ENCODE measurements at places on chromosomes 11 and 22.

DNA sequence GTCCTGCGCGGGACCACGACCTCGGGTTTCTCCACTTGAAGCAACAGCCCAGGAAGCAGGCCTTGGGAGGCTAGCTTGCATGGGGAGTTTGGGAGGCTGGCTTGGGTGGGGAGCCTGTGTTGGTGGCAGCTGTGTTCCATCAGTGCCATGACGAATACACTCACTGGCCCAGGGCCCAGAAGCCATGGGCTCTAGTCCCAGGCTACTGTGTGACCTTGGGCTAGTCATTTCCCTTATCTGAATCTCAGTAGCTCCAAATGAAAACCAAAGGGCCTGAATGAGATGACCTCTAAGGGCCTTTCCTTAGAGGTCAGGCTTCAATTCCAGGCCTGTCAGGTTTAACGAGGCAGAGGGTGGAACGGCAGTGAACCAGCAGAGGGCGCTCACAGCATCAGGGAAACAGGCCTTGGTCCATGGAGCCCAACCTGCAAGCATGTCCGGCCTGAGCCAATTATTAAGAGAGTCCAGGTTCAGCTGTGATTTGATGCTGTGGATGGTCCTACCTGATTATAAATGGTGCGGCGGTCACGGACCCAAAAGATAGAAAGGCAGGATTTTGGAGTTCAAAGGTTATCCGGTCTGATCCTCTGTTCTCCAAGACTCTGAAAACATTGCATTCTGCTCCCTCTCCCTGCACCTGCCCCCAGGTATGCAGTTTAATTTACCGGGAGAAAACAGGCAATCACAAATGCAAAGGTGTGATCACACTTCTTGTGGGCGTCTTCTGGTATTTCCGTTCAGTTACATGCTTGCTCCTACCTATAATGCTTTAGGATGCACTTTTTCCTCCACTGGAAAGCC lies 15.9 kb downstream of the PTPN5 start:
- peak; percentile 59 for DNase-seq

DNA sequence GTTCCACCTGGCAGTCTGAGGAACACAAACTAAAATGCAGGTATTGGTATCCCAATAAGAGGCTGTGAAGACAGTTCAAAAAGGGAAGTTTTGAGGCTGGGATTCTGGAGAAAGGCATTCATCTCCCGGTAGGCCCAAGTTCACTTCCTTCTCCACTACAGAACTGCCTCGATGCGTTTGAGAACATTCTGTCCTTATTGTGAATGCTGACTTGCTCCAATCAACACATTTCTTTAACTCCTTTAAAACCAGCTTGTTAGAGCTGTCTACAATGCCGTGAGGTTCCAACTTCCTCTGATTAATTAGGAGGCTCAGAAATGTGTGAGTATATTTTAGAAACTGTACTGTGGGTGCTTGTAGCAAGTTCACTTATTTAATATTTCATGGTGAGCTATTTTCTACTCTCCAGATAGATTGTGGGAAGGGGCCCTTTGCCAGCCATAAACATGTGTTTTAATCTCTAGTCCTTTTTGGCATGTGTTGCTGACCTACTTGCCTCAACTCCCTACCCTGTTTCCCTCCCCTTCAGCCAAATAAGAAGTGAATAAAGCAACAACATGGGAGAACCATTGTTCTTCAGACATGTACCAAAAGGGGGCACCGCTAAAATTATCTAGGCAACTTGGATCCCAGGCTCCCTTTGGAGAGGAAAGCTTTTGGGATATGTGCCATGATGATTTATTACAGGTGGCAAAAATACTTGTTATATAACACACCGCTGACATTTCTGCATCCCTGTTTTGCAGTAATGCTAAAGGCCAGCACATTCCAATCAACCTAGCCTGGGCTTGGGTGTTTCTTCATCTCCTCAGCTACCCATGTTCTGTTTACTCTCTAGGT lies 245.6 kb downstream of the BLID start:
- DNase-seq = no peak

- DNase-seq = no peak
These were observed 9.0 kb upstream of the CHRM1 start for GRCh38 chr11:62930157-62930556.

DNA sequence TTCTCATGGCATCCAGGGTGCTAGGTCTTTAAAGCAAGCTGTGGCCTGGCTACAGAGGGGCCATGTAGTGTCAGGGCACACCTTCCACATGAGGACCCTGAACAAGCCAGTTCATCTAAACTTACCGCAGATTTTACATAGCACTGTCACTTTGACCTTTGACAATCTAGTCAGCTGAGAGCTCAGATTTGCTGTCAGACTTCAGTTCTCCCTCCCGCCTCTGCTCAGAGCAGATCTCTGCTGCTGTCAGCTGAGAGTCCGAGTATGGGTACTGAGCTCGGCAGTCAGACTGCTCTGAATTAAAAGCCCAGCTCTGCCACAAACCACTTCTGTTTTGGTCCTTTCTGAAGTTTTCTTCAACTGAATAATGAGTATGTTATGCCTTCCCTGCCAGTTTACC lies 507.1 kb downstream of the SOX6 start:
- DNase-seq = no peak

- no peak for DNase-seq
These were observed 36.5 kb upstream of the APLNR start for GRCh38 chr11:57273448-57274058.

DNA sequence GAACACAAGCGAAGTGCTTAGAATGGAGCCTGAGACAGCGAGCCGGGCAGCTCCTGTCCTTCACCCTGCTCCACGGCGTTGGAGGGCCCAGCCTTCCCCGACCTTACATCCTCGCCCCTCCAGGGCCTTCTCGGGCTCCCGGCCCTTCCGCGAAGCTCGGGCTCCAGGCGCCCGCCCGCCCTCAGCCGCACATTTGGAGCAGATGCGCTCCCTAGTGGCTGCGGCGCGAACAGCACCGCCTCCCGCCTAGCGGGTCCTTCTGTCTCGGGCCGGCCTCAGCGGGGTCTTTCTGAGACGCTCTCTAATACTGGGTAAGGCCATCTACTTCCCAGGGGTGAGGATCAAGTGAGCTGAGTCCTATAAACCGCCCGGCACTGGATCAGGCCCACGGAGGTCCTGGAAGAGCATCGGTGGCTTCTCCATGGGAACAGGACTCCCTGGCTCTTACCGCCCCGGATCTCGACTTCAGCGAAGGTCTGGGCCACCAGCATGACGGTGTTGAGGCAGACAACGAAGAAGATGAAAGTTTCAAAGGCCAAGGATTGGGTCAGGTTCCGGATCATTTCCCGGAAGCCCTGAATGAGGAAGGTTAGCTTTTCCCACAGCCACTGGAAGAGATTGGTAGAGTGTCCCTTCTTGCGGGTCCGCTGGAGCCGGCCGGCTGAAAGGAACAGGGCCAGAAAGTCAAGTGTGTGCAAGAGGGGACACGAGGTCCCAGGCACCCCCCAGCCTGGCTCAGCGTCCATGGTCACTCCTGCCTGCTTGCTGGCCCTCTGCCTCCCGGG lies 3.7 kb downstream of the CATSPER1 start:
- DNase-seq = peak; percentile 83

DNA sequence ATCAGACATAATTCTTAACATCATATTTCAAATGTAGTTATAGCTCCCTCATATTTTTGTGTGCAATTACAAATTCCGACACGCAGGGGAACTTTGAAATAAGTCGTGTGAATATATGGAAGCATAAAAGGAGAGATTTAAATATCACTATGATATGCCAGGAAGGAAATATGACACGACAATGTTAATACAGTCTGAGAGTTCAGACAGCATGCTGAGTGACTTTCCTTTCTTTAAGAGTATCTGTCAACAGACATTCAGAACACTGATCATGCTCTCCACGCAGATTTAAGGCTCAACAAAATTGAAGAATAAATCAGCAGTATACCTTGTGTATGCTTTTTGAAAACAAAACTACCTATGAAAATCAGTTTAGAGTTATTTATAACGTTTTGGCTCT lies 232.6 kb upstream of the CARD18 start:
- no peak for DNase-seq

GRCh38 chr11:72840780-72841179 lies 26.6 kb downstream of the ATG16L2 start:
- DNase-seq = no peak

GRCh38 chr11:37450613-37451012 lies 852.6 kb upstream of the RAG2 start:
- no peak for DNase-seq

DNA sequence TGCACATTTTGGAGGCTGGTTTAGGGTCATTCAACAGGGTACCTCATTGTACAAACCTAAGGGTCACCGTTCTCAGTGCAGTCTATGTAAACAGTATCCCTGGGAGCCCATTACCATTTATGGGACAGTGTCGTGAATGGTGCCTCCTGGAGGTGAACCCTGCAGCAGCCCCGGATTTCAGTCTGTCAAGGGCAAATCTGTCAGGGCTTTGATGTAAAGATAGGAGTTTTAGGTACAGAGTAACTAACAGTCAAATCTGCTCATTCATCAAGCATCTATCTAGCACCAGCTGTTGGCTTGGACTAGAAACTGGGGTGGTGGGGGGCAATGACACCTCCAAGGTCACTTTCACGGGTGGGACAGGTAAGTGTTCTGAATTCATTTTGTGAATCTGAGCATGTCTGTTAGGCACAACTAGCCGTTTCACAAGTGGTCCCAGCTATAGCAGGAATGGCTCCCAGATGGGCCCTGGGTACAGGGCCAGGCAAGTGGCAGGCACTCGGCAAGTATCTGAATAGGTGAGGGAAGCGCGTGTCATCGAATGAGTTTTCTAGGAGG lies 63.6 kb downstream of the PARVG start:
- DNase-seq = no peak

GRCh38 chr22:46280999-46281623 lies 13.3 kb downstream of the TTC38 start:
- no peak for DNase-seq

DNA sequence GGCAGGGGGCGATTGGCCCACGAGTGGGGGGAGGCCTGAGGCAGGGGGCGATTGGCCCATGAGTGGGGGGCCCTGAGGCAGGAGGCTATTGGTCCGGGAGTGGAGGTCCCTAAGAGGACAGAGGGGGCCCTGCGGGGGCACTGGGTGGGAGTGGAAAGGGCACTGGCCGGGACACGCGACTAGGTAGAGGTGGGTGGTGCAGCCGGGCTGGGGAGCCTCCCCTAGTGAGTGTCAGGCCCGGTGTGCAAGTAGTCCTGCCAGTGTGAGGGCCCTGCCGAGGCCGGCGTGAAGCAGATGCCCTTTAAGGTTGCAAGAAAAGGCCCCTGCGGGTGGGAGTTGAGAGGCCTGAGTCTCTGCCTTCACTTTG lies 909 bp upstream of the BRD1 start:
- DNase-seq = no peak

DNA sequence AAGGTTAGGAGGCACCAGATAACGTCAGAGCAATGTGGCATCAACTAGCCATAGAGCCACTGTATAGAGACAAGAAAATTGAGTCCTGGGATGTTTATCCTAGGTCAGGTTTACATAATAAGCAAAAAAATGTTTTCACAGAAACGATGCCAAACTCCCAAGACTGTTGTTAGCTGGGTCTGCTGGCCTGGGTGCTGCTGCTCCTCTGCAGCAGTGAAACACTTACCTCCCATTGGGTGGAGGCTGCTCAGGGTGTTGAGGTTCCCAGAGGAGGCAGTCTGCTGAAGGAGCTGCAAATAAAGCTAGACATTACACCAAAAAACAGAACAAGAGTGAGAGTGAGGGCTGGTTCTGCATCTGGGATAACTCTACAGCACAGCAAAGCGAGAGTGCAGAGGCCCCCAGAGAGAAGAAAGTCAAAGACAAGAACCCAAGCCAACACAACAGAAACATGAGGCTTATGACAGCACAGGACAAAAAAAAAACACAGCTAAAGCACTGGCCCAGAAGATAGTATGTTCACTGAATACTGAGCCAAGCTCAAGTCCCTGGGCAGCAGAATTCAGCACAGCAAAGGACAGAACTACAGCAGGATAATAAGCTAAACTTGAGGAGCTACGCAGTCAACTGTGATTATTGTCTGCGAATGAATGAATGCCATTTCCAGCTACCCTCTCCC lies 29.9 kb upstream of the RAPSN start:
- no peak for DNase-seq

GRCh38 chr11:80083531-80083951 lies 642.7 kb upstream of the TENM4 start:
- no peak for DNase-seq

- peak; percentile 62 for DNase-seq
These were observed 81.7 kb upstream of the PRR5 start for GRCh38 chr22:44620129-44620840.

DNA sequence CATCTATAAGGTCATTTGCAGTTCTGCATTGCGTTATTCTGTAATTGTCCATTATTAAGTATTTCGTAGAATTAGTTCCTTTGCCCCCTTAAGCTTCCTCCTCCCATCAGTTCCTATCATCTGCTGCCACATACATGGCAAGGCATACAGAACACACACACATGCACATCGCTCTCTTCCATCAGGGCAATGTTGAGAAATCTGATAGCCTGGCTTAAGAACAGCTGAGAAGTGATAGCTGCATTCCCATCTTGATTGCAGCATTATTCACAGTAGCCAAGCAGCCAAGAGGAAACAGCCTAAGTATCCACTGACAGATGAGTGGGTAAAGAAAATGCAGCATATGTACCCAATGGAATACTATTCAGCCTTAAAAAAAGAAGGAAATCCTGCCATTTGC lies 186.8 kb upstream of the CADM1 start:
- no peak for DNase-seq

GRCh38 chr11:72309641-72310040 lies 65.7 kb upstream of the PHOX2A start:
- DNase-seq = no peak

DNA sequence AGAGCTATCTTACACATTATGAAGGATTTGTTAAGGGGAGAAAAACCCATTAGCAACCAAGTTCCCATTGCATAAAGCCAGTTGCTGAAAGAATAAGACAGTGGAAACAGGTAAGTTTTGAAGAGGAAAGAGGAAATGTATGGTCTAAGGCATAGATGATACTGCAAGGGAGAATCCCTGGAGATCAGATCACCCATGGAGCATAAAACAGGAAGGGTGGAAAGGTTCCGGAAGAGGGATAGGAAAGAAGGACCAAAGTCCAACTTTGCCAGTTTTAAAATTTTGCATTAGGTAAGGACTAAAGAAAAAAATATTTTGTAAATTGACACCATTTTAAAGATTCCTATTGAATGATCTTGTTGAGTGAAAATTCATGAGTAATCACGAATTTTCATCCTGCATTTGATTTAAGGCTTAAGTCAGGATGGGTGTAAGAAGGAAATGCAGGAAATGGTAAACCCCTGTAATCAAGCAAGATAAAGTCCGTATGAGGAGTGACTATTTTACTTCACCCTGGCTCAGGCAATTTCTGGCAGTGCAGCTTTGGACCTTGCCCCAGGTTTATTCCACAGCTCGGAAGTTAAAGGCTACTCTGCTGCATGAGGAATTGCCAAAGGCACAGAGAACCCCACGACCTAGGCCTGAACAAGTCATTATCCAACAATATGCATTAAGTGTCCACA lies 70.9 kb downstream of the CCDC34 start:
- DNase-seq = no peak

- DNase-seq = no peak
These were observed 12.8 kb downstream of the OR8A1 start for GRCh38 chr11:124582565-124582964.

DNA sequence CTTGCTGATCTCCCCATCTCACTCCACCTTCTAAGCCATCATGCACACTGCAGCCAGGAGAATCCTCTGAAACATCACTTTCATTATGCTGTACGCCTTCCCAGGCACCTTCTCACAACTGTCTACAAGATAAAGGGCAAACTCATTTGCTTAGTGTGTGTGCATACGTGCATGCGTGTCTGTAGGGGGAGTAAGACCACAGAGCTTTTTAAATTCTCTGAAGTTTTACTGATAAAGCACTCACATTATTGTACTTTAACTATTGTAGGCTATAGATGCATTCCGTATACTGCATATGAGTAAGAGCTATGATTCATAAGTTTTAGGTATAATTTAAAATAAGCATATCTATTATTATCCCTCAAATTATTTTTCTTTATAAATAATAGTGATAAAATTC lies 15.3 kb upstream of the ANKK1 start:
- DNase-seq = no peak

Data from stimulated activated CD4-positive, alpha-beta T cell treated with anti-CD3 and anti-CD28 coated beads, Interleukin-4, amount 100 ng/mL, for 1 hour (primary cell).